ENCODE measurements at places on chromosomes 4 and X. TPM values are rescaled to one million over a fixed set of nuclear protein-coding genes. Genes with fewer than 3 reads are reported as not detected.

GRCh38 chr4:126757219-126757618, 875.5 kb upstream of the INTU start:
- no peak for DNase-seq

EGF gene
- total RNA-seq, result 44.1 TPM

CLDN22 gene
- not detected for total RNA-seq

DNA sequence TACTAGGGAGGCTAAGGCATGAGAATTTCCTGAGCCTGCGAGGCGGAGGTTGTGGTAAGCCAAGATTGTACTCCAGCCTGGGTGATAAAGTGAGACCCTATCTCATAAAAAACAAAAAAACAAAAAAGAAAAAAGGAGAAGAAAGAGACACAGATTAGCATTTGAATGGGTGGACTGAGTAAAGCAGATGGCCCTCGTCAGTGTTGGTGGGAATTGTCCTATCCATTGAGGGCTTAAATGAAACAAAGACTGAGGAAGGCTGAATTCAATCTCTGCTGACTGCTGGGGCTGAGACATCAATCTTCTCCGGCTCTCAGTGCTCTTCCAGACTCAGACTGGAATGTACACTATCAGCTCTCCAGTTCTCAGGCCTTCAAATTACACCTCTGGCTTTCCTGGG, 136.8 kb downstream of the SLC7A11 start:
- DNase-seq, result no peak

DNA sequence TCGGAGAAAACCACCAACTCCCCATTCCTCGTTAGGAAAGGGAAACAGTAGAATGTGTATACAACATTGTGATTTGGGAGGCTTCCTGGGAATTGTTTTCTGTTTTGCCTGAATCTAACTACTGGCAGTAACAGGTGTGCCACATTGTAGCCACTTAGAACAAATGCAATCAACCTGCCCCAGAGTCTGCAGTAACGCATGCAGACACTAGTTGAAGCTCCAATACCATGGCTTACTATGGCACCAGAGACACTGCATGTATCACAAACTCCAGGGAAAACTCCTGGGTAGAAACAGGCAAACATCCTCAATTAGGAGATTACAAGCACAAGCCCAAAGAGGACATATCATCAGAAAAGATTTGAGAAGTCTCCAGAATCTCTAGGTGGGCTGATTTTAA, 154.2 kb upstream of the NEIL3 start:
- DNase-seq, result no peak
